Pancreas (tissue), 10 donors: ENCODE measurements at places on chromosomes 4 and X.

DNA sequence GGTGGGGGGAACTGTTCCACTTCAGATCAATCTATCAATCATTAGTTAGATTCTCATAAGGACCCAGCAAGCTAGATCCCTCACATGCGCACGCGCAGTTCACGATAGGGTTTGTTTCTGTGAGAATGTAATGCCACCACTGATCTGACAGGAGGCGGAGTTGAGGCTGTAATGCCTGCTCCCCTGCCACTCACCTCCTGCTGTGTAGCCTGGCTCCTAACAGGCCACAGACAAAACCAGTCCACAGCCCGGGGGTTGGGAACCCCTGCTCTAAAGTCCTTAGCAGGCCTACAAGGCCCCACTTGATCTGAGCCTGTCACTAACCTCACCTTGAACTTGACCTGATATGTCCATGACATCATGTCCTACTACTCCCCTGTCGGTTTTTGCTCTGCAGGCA is 30.3 kb downstream of the ARL9 start:
- DNase-seq: no peak

DNA sequence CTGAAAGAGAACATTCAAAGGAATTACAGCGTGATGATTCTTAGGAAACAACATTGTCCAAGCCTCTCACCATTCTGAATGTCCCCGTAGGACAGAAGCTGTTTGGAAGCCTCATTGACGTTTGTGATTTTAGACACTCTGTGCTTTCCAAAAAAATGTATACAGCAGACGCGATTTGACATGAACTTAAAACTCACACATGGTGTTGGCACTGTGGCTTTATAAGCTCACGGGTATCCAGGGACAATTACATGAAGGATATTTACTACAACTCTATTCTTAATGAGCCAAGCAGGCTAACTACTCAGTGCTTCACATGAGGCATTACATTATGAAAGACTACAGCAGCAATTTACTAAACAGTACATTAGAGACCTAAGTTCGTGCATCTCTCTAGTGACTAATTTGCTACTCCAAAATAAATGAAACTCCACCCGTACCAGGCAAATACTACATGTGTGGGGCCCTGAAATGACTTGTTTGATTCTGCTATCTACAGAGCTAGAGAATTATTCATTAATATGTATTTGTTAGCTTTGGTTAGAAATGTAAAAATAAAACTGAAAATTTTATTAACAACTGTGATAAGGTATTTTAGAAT is 620.7 kb downstream of the SPRY1 start:
- DNase-seq: no peak

GRCh38 chr4:44493924-44494323 is 45.3 kb upstream of the KCTD8 start:
- DNase-seq: no peak

- no peak for DNase-seq
These were observed 606.8 kb upstream of the BOD1L1 start for GRCh38 chr4:14234307-14234706.

GRCh38 chr4:101075536-101075935 is 271.8 kb downstream of the PPP3CA start:
- DNase-seq: no peak

GRCh38 chr4:52704661-52705060 is 45.6 kb upstream of the USP46 start:
- DNase-seq: no peak

DNA sequence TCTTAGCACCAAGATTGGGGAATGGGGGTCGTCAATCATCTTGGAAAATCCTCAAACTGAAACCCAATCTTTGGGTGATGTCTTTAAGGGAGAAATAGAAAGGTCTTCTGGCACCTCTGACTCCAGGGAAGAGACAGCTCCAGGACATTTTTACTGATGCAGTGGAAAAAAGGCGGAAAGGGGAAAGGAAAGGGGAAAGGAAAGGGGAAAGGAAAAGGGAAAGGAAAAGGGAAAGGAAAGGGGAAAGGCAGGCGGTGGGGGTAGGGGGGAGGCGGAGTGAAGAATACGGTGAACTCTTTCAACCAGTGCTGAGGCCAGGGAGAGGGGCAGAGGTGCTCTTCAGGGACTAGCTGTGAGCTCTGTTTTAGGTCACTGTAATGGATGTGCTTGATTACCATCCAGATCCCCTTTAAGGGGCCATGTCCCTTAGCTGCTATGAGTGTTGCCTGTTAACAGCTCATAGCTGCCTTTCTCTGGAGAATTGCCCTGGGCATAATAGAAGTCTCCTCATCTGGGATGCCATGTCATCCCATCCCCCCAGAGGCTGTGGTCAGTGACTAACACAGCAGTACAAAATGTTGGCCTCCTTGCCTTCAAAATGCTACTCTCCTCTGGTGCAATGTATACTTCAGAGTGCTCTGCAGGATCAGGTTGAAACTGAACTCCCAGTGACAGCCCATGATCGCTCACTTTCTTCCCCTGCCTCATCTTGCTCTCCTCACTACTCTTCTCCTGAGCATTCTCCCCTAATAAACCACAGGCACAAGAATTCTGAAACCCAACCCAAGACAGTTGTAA is 92.4 kb upstream of the AP1S2 start:
- DNase-seq: no peak

GRCh38 chrX:56000174-56000573 is 232.0 kb upstream of the KLF8 start:
- no peak for DNase-seq

GRCh38 chrX:137566746-137567679 is 1.1 kb downstream of the ZIC3 start:
- DNase-seq: no peak

DNA sequence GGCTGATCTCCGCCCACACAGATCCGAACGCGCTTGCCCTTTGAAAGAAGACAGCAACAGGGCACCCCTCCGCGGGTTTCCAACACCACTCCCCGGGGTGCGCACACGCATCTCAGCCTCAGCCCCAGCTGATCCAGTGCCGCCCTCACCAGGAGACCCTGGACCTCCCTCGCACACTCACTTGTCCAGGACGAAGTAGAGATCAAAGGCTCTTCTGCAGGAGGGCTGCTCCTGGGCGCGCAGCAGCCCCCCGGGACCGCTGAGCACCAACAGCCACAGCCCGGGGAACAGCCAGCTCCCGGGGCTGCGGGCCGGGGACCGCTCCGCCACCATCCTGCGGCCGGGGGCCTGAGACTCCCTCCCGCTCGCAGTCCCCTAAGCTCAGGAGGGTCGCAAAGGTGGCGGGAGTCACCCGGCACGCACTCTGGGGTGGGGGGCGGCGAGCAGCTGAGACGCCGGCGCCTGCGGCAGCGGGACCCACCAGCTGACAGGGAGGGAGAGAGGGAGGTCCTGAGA is 743 bp downstream of the ANTXR2 start:
- peak; percentile 65 for DNase-seq

DNA sequence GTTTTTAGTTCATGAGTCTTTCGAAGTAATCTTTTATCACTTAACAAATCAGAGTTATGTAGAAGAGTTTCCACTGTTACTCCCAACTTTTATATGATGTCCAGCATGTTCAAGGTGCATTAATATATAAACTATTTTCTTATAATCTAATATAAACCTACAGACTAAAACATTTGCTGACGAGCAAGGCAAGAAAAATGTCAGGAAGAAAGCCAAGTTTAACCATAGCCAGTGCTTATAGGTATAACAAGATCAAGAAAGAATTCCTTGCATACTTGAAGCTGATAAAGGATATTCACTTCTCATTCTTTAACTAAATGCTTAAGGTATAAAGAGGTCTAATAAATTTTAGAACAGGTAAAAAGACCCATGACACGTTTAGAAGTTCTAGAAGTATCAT is 167.7 kb downstream of the NPNT start:
- DNase-seq: no peak

- no peak for DNase-seq
These were observed 317.8 kb upstream of the GALNT7 start for GRCh38 chr4:172850838-172851237.

DNA sequence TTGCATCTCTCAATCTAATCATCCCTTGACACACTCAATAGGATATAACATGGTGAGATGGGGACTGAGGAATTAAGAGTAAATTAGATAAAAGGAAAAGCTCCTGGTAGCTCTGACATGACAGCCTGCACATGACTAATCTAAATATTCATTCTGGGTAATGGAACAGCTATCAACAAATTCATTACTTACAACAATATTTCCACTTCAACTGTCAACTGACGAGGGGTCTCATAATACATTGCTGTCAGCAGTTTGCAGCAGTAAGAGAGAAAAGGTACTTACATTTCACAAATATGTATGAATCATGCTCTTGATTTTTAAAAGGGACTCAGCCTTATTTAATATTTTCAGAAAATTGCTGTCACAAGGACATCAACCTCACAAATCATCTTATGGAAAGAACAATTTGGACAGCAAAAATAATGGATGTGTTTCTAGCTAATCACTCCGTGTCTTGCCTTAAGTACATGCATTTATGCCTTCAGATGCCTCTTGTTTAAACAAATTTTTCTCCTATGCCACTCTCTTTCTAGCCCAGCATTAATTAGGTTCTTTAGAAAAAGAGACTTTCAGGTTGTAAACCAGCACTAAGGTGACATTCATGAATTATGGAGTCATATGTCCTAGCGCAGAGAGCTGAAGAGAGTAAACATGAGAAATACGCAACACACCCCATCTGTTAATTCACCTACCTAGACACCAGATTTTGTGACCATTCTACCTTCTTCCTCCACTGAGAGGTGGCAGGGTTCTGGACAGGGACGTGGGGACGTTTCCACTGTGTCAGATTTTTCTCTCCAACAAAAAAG is 99.6 kb upstream of the TMEM150C start:
- DNase-seq: no peak

DNA sequence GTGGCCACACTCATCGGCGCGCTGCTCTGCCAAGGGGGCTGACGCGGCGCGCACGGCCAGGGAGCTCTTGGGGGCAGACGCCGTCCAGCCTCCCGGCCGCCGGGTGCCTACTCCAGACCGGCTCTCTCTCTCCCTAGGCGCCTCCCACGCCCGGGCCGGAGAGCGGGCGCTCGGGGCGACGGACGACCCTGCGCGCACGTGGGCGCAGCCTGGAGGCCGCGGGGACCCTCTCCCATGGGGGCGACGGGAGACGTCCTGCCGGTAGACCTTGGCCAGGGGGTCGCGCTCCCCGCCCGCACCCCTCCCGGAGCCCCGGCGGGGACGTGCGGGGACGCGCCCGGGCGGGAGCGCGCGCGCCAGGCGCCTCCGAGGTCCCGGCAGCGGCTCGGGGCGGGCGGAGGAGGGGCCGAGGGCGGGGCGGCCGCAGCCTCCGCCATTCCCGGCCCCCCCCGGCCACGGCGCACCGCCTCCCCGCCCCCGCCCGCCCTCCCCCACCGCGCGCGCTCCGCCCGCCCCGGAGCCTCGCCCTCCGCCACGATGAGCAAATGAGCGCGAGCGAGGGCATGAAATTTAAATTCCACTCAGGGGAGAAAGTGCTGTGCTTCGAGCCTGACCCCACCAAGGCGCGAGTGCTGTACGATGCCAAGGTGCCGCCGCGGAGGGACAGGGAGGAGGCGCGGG is at the start of gene MSL3:
Gene MSL3 (plus strand): TSS at position 519 of the 681 bp plus-strand sequence. CDS start 27 bp downstream, at position 546.
- peak; percentile 69 for DNase-seq

DNA sequence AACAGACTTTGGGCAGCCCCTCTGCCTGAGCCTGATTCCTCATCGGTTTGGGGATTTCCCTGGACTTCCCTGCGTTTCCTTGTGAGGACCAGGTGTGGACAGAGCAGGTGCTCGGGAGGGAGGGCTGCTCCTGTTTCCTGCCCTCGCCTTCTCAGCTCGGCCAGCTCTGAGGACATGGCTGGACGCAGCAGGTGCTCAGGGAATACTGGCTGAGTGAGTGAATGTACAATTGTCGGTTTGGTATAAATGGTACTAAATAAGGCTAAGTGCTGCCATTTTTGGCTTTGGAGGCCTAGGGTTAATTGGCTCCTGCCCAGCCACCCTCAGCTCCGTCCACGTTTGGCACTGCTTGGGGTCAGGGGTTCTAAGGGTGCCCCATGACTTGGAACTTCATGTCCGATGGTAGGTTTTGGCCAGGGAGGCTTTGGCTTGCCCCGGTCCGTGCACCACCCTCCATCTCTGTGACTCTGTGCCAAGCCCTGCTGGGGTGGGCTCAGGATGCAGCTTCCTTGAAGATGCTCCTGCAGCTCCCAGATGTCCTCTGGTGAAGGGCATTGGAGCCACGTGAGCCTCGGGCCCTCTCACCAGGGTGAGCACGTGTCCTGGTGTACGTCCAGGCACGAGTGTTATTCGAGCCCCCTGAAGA is 45.0 kb upstream of the NKX1-1 start:
- DNase-seq: no peak

GRCh38 chr4:73822389-73822788 is 14.1 kb upstream of the CXCL6 start:
- no peak for DNase-seq

DNA sequence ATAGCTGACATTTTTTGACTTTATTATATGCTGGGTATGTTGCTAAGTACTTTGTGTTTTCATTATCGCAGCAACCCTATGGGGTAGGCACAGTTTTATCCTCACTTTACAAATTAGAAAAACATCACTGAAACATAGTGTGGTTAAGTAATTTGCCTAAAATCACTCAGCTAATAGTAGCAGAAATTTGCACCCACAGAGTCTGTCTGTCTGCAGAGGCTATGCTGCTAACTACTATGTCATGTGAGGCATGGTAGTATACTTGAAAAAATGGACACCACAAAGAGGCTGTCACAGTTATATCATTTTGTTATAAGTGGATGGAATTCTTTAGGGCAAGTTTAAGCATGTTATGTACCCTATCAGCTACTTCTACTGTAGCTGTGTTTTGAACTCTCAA is 69.0 kb downstream of the STAG2 start:
- DNase-seq: no peak

- DNase-seq: no peak
These were observed 47.4 kb upstream of the GPM6B start for GRCh38 chrX:13864264-13864663.

- DNase-seq: no peak
These were observed 1085.0 kb downstream of the CCSER1 start for GRCh38 chr4:91212211-91212610.

DNA sequence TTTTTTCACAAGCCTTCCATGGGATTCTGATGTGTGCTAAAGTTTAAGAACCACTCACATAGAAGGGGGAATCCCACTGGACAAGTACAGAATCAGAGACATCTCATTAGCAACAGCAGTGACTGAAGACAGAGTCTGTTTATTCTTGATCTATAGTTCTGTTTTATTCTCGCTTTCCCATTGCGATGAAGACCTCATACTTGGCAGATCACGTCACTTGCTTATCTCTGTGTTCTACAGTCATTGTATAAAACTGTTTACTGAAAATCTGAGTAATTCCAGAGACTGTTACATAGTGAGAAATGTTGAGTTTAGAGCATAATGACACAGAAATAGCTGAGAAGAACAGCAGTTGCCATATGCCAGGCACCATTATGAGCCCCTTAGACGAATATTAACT is 185.5 kb downstream of the PTTG2 start:
- DNase-seq: no peak
